ENCODE measurements at places on chromosomes 1 and 21.
A peak's percentile ranks its signal among the peaks of the same experiment; 100 is the strongest.

DNA sequence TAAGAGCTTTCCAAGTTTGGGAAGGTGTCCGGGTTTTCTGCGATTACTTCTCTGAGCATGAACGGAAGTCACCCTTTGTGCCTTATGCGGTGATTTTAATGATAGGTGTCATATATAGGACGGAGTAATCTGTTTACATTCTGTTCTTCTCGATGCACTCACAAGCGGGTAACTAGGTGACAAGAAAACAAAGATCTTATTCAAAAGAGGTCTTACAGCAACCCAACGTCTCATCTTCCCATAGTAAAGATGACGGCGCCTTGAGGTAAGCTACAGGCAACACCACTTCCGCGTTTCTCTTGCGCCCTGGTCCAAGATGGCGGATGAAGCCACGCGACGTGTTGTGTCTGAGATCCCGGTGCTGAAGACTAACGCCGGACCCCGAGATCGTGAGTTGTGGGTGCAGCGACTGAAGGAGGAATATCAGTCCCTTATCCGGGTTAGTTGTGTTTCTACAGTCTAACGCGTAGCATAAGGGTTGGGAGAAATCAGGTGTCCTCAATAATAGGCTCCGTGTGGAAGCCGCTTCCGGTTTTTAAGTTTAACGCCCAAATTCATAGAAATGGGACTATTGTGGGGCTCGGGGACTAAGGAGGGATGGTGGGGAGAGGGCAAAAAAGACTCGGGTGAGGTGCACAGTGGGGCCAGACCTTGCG is at the start of gene UFC1:
UFC1 (plus strand) TSS at position 297 of the 656 bp plus-strand sequence; CDS start at position 317, 20 bp downstream.
- peak; percentile 83 for DNase-seq

DNA sequence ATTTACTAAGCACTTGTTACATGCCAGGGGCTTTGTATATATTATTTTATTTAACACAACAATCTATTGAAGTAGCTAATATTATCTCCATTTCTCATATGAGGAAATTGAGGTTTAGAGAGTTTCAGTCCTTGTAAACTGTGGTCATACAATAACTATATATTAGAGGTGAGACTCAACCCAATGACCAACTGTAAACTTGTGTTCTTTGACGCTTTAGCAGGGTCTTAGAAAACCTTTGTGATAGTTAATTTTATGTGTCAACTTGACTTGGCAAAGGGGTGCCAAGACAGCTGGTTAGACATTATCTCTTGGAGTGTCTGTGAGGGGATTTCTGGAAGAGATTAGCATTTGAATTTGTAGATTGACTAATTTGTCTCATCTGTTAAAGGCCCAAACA is 252.4 kb upstream of the B3GALT2 start:
- no peak for DNase-seq

- DNase-seq = no peak
These were observed 719.0 kb downstream of the RWDD3 start for GRCh38 chr1:95953015-95953414.

DNA sequence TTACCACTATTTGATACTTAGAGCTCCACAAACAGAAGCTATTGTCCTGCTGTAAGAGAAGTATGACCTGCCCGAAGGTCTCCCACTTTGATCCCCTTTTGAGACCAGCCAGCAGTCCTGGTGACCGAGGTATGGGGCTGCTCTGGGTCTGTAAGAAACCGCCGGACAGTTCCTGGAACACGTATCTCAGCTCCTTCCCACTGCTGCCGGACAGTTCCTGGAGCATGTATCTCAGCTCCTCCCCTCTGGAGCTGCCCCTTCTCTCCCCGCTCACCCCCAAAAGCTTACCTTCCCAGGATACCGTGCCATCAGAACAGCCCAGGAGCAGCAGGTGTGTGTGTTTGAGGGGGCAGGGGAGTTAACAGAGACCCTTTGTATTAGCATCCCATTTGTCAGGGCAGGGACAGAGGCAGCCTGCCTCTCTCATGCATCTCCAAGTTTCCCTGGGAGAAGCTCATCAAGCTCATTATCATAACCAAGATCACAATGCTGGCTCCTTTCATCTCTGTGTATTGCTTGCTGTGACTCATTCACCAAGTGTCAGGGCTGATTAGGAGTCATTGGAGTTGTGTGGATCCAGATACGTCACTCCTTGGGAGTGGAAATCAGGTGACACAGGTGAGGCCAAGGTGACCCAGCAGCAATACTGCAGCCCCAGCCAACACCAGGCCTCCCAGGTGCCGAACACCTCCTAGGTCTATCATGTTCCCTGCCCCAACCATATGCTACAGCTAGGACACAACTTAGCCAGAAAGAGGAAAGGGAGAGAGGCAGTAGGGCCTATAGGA is 25.3 kb downstream of the OPTC start:
- DNase-seq = no peak

- DNase-seq = no peak
These were observed 30.1 kb downstream of the RTCA start for GRCh38 chr1:100296140-100296539.

DNA sequence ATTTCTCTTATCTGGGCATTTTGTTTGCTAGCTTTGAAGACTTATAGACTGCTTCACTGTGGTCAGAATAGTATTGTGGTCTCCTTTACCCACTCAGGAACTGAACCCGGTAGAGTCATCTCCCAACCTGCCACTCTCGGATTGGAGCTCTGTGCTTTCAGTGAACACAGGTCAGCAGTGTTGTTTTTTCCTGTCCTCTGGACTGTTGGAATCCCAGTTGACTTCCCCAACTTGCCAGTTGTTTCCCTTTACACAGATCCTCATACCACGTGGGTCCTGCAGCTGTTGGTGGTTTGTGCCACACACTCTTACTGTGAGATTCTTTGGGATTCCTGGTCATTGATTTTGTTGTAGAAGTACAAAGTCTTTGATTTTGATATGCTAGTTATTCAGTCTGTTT is 214.1 kb downstream of the DYRK1A start:
- no peak for DNase-seq

GRCh38 chr21:28380241-28380640 is 612.4 kb downstream of the LTN1 start:
- no peak for DNase-seq

DNA sequence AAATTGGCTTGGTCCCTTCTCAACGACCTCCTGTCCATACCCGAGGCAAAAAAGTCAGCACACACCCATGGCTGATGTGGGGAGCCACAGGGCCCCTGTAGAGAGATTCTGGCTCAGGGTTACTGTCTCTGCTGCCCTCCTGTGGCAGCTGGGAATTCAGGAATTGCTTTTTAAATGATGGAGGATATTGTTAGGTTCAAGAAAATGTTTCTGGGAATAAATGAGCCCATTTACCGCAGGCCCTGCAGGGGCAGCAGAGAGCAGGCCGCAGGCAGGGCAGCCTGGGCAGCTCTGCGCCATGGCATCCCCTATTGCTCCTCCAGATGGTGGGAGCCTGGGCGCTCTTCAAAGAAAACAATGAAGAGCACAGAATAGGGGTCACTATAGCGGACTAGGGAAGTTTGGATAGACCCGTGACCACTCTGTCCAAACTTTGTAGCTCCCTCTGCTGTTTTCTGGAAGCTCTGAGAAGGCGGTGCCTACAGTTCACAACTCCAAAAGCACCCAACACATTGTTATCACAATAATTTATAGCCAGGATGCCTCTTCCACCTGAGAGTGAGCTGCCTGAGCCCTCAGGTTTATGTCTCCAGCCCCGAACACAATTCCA is 201.1 kb downstream of the BACH1 start:
- DNase-seq = peak; percentile 14

DNA sequence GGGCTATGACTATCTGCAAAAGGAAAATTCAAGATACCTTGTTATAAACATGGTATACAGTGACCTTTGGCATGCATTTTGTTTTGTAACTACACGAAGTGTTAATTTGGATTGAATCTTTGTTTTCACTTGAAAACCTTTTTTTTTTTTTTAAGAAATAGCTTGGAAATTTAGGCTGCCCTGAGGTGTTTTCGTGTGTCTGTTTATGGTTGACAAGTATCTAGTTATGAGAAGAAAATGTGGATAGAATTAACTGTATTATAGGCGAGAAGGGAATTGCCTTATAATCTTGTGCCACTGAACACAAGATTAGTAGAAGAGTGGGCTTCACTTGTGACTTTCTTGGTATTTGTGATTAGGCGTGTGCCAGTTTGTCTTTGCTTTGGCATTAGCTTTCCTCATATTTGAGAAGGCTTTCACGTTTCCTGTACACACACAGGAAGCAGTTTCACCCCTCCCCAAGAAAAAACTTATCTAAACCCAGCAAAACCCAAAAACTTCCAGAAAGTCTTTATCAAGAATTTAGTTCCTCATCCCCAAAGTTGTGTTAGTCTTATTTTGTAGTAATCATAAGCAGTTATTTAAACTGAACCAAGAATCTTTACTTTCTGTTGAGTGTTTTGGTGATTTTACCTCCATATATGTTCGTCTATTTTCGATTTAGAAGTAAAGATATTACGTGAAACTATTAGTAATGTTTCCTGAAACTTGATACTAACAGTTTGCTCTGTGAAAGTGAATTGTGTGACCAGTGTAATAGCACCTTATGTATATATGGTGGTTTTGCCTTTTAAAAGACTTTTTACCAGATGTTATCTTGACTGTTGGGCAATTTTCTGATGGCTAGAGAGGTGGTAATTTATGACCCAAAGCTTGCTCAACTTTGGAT is 3.8 kb downstream of the DYRK1A start:
- no peak for DNase-seq

GRCh38 chr1:207440626-207441025 is 13.5 kb upstream of the CR2 start:
- DNase-seq = no peak

Measured in NCI-H2171 (cell line).